ENCODE measurements at places on chromosomes 4 and X. TPM values are rescaled to one million over a fixed set of nuclear protein-coding genes. Genes with fewer than 3 reads are reported as not detected.

The CLDN2 gene
- total RNA-seq, result not detected

The PNMA3 gene
- total RNA-seq, result 0.56 TPM

The SMARCA1 gene
- 34.0 TPM for total RNA-seq

The NPFFR2 gene
- total RNA-seq, result not detected

The REELD1 gene
- total RNA-seq, result not detected

The PFKFB1 gene
- not detected for total RNA-seq

The NDP gene
- 0.71 TPM for total RNA-seq

The NUDT11 gene
- 1.8 TPM for total RNA-seq

The TBC1D14 gene
- total RNA-seq, result 46.7 TPM

The ARAP2 gene
- 25.3 TPM for total RNA-seq

The PHEX gene
- 0.68 TPM for total RNA-seq

The DDX53 gene
- not detected for total RNA-seq

The FAT4 gene
- total RNA-seq, result 83.7 TPM

The TEX11 gene
- total RNA-seq, result not detected

The TMPRSS11D gene
- total RNA-seq, result not detected

DNA sequence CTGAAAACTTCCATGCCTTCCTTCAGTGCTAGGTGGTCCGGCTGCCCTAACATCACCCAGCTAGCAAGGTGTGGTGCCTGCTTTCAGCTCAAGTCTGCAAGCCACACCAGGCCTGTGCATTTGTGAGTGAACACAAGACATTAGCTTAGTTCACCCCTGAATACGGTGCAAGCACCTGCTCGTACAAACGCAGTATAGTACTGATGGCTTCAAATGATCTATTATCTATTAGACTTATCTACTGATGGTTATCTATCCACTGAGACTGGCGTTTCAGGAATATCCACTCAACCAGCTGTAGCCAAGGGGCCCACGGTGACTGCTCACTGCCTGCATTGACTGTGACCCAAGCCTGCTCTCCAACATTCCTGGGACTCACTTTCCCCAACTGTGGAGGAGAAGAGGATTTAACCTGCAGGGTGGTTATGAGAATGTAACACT, 155.9 kb downstream of the SHOX start:
- no peaks in the 10 kb centered on the region for H3K36me3 ChIP-seq
- no peak for DNase-seq
- H3K4me3 ChIP-seq, result no peak overlapping the region

GRCh38 chr4:120034913-120035312, 31.7 kb downstream of the MAD2L1 start:
- no peaks in the 10 kb centered on the region for H3K36me3 ChIP-seq
- DNase-seq, result no peak
- no peaks in the 10 kb centered on the region for H3K27me3 ChIP-seq
- H3K4me3 ChIP-seq, result no peak overlapping the region

DNA sequence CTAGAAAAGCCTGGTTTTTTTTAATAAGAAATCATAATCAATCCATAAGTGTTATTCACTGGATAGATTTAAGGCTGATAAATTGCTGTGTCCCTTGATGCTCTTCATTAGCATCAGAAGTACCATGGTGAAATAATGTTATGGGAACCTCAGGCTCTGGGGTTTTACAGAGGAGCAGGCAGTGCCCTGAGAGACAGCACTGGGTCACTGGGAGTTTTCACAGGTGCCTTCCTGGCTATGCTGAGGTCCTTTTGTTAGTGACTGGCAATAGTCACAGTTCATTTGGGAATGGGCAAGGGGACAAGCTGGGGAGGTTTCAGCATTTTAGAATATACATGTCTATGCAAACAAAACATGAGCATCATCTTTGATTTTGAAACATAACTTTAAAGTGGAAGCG, 38.6 kb downstream of the ANK2 start:
- no peak overlapping the region for H3K27ac ChIP-seq
- H3K36me3 ChIP-seq, result no peaks in the 10 kb centered on the region
- H3K4me1 ChIP-seq, result no peaks in the 10 kb centered on the region
- no peaks in the 10 kb centered on the region for H3K27me3 ChIP-seq
- no peak overlapping the region for H3K4me3 ChIP-seq

DNA sequence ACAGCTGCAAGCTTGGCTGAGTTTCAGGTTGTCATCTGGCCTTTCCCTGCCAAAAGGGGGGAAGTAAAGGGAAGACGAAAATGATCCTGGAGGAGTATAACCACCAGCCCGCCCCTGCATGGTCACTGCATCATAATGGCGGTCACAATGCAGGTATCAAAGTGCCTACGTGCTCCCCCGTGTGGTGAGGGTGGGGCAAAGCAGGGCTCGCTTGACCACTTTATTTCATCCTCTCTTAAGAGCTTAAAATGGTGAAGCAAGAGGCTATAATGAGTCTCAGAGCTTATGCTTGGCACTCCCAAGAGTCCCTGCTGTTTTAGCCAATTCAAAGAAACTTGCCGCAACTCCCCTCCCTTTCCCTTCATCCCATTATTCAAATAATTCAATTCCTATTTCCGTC, 105.6 kb downstream of the APOOL start:
- DNase-seq, result no peak
- no peaks in the 10 kb centered on the region for H3K36me3 ChIP-seq
- no peaks in the 10 kb centered on the region for H3K27me3 ChIP-seq
- no peak overlapping the region for H3K27ac ChIP-seq
- no peaks in the 10 kb centered on the region for H3K4me1 ChIP-seq

- no peaks in the 10 kb centered on the region for H3K36me3 ChIP-seq
- no peaks in the 10 kb centered on the region for H3K27me3 ChIP-seq
- H3K27ac ChIP-seq, result no peak overlapping the region
- DNase-seq, result no peak
- H3K4me3 ChIP-seq, result no peak overlapping the region
Observed at GRCh38 chrX:44447214-44447613, 95.4 kb downstream of the FUNDC1 start.

DNA sequence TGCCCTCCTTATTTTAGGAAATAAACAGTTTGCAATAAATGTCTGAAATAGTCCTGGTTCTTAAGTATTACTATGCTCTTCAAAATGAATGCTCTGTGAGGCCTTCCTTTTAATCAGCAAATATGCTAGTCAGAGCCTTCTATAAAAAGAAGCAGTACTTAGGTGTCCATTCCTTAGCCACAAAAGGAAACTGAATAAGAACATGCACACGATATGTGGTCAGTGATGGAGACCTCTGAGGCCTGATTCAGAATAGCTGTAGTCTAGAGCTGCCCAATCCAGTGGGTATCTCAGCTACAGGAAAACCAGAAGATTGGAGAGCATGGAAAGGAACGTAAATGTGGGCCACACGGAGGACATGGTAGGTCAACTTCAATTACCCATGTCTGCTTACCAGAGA, 141.8 kb downstream of the RASL11B start:
- no peaks in the 10 kb centered on the region for H3K27me3 ChIP-seq
- no peak overlapping the region for H3K27ac ChIP-seq
- no peak for DNase-seq
- H3K4me1 ChIP-seq, result peaks cover 15% of the 10 kb centered on the region
- no peak overlapping the region for H3K4me3 ChIP-seq
- no peaks in the 10 kb centered on the region for H3K36me3 ChIP-seq

DNA sequence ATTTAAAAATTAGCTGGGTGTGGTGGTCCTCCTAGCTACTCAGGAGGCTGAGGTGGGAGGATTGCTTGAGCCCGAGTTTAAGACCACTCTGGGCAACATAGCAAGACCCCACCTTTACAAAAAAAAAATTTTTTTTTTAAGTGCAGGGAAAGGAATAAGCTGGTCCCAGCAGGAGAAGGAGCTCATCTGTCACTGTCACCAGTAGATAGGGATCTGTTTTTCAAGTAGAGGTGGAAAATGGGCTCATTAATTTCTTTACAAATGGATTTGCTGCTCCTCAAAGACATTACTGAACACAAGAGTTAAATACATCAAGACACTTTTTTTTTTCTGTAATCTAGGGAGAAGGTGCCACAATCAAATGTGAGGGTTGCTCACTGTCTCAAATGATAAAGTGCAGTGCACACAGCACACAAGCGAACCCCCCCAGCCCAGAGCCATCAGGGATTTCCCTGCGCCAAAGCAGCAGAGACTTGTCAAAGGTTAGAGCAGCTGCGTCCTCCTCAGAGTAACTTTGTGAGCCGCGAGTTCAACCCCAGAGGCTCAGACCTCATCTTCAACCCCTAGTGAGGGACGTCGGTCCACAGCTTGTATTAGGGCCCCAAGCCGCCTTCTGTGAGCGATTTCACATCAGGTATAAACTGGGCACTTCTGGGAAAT, 14.3 kb upstream of the MTNR1A start:
- H3K27me3 ChIP-seq, result no peaks in the 10 kb centered on the region
- H3K4me1 ChIP-seq, result no peaks in the 10 kb centered on the region
- no peak overlapping the region for H3K27ac ChIP-seq
- H3K4me3 ChIP-seq, result peak overlapping the region; percentile 63

DNA sequence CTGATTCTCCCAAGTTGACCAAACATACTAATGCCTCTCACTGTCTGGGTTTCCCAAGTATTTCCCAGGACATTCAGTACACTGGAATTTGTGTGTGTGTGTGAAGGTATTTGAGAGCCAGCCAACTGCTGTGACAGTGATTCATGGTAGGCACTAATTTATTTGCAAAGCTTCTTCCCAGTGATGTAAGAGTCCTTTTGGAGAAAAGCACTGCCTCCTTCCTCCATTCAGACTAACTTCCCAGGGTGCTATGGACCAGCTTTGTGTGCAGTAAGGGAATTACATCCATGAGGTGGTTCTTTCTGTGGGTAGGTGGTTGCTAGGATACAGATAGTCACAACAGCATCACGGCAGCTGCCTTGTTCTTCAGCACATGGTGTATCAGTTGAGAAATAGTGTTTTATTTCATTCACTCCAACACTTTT, 8.7 kb downstream of the EGF start:
- H3K27me3 ChIP-seq, result no peaks in the 10 kb centered on the region
- DNase-seq, result no peak
- no peak overlapping the region for H3K27ac ChIP-seq
- H3K4me1 ChIP-seq, result no peaks in the 10 kb centered on the region

GRCh38 chr4:15400981-15401671, 26.7 kb upstream of the C1QTNF7 start:
- peak overlapping the region; percentile 3 for H3K4me3 ChIP-seq
- no peaks in the 10 kb centered on the region for H3K27me3 ChIP-seq
- peak; percentile 61 for DNase-seq
- H3K4me1 ChIP-seq, result peaks cover 58% of the 10 kb centered on the region
- no peaks in the 10 kb centered on the region for H3K36me3 ChIP-seq

DNA sequence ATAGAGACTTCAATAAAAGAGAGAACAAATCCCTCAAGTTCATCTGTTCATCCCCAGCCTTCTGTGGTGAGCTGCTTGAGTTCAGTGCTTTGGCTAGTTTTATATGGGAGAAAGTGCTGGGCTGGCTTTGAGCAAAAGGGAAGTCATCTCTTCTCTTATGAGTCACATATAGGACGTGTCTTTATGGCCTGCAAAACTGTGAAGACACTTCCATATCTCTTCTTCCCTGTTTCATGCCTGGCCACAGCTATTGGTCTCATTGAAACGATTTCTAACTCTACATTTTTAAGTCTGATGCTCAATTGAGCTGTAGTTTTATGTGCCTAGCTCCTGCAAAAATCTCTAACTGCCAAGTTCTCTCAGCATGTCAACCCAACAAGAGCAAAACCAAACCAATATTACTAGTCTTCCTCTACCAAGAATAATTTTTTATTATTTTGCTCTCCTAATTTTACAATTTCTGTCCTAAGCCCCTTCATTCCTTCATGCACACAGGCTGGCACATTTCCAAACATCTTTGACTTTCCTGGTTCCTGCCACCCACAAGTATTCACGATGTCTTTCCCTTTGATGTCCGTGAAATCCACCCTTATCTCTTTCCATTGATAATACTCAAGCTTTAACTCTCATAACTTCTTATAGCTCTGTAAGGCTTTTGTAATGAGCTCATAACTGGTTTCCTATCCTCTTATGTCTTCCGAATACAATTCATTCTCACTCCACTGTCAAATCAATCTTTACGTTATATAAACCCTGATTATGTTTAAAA, 165.3 kb downstream of the BTC start:
- H3K27me3 ChIP-seq, result no peaks in the 10 kb centered on the region
- H3K27ac ChIP-seq, result no peak overlapping the region
- H3K36me3 ChIP-seq, result no peaks in the 10 kb centered on the region
- no peak for DNase-seq
- H3K4me1 ChIP-seq, result peaks cover 29% of the 10 kb centered on the region
- no peak overlapping the region for H3K4me3 ChIP-seq

DNA sequence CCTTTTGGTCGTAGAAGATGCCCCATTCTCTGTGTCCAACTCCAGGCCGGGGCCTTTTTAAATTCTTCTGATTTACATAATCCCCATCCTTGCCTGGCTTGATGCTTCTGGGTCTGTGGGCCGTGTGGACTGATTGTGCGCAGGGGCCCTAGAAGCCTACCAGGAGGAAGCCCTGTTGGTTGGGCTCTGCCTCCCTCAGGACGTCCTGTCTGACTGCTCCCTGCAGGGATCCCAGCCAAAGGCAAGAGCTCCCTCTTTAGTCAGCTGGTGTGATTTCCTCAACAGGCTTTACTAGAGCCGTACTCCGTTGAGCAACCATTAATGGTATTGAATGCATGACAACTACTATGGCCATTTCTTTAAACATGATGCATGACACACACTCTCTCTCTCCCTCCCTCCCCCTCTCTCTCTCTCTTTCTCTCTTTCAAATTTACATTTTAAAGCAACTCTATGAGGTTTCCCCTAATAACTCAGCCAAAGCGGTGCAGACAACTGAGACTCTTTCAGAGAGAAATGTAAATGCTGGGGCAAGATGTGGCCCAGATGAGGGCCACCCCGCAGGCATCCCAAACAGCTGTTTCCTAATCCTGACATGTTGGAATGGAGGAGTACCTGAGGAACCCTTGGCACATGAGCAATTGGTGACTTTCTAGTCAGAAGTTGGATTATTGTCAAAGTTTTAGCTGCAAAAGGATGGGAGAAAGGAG, 117.3 kb downstream of the DRD5 start:
- no peaks in the 10 kb centered on the region for H3K27me3 ChIP-seq
- no peak for DNase-seq
- no peaks in the 10 kb centered on the region for H3K4me1 ChIP-seq
- no peak overlapping the region for H3K4me3 ChIP-seq
- no peak overlapping the region for H3K27ac ChIP-seq
- H3K36me3 ChIP-seq, result no peaks in the 10 kb centered on the region

DNA sequence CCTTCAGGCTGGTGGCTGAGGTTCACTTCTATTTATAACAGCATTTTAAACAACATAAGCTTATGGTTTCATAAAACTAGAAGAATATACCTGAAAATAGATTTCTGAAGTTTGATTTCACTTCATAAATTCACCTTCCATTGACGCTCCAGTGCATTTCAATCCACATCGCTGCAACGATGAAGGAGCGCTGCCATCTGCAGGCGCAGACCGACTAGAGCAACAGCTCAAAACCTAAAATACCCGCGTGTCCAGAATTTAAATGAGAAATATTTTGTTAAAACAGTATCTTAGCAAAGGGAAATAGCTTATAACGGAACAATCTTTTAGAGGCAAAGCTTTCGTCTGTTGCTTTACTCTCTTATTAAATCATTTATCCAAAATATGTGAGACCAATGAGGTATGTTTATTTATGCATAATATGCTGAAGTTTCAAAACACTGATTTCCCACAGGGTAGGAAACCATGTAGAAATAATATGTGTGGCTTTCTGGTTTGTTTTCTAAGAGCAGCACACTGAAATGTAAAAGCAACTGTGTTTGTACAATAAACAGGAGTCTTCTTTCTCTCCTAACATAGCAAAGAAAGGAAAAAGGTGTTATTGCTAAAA, 816.4 kb upstream of the FRG1 start:
- no peaks in the 10 kb centered on the region for H3K27me3 ChIP-seq
- no peaks in the 10 kb centered on the region for H3K36me3 ChIP-seq
- no peaks in the 10 kb centered on the region for H3K4me1 ChIP-seq
- no peak overlapping the region for H3K27ac ChIP-seq
- no peak for DNase-seq

GRCh38 chrX:9466124-9466495, 1.3 kb downstream of the TBL1X start:
- H3K36me3 ChIP-seq, result no peaks in the 10 kb centered on the region
- H3K27me3 ChIP-seq, result no peaks in the 10 kb centered on the region
- DNase-seq, result no peak

All from thoracic aorta (tissue), 2 donors.